Stimulated activated CD8-positive, alpha-beta memory T cell treated with anti-CD3 and anti-CD28 coated beads, Interleukin-12 subunit alpha, Interleukin-12 subunit beta, amount 100 ng/mL, for 1 hour (primary cell): ENCODE measurements at places on chromosomes 2 and 18.

DNA sequence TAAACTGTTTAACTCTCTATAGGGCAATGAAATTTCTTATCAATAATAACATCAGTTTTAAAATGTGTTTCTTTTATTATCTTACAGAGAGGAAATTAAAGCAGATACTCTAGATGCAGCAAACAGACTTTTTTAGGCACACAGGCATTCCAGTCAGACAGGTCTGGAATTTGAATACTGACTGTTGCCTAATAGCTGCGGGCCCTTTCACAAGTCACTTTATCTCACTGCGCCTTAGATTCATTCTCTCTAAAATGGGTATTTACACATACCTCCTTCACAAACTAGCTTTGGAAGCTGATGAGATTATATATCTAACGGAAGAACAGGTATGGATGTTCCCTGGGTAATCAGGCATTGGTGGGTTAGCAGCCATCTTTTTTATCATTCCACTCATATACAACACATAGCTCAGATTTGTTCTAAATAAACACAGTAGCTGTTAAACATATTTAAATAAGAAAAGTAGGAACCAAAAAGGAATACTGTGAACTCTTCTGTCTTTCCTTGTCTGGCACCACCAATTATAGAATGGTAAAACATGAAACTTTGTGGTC is 104.2 kb downstream of the LRP2 start:
- no peak for DNase-seq

GRCh38 chr18:35998967-35999366 is 26.5 kb downstream of the RMP24 start:
- DNase-seq = no peak

DNA sequence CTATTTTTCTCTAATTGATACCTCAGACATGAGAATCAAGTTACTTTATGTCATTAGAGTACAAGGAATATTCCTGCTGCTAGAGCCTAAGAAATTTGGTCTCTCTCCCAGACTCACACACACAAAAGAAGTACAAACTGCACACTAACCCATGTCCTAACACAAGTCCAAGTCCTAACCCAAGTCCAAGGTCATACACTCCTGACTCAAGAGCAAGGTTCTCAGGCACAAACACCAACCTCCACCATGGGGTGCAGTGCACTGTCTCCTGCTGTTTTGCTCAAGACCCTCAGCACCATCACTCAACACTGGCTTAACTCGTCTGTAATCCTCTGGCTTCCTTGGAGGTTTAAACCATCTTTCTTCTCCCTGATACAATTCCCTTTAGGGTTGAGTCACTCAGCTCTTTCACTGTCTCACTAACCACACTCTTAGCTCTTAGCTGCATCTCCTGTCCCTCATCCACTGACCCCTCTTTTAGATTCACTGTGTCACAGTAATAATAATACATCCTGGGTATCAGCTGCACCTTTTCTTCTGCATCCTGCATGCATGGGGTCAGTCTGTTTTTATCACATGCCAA is 129.8 kb downstream of the BCL2L11 start:
- no peak for DNase-seq

GRCh38 chr2:136288249-136288648 is 170.3 kb upstream of the CXCR4 start:
- DNase-seq = no peak

DNA sequence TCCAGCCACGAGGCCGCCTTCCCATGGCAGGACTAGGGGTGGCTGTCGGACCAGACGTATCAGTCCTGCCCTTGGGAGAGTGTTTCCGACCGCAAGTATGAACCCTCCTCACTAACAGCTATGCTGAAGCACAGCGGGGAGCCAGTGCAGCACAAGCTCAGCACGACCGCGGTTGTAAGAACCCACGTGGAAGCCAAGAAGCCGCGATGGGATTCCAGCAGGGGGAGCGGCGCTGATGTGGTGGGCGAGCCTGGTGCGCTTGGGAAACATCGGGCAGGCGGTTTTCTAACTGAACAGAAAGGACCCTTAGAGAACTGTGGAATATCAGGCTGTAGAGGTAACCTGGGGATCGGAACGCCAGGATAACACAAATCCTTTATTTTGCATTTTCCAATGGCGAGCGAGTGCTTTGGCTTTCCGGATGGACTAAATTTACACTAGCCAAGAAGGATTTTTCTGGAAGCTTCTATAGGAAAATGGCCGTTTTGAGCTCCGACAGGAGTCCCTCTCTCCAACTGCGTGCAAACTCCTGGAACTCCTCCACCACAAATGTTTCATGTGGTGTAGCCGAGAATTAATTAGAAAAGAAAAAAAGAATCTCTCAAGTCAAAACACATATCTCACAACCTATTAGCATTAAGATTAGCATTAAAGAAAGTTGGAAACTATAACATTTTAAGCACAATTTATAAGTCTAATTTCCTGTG is 132.0 kb upstream of the MYCN start:
- DNase-seq = no peak

- no peak for DNase-seq
Measured at GRCh38 chr18:46461993-46462392, 195.0 kb downstream of the LOXHD1 start.

GRCh38 chr2:96860065-96861029 is 2.5 kb upstream of the ANKRD39 start:
- DNase-seq = no peak

DNA sequence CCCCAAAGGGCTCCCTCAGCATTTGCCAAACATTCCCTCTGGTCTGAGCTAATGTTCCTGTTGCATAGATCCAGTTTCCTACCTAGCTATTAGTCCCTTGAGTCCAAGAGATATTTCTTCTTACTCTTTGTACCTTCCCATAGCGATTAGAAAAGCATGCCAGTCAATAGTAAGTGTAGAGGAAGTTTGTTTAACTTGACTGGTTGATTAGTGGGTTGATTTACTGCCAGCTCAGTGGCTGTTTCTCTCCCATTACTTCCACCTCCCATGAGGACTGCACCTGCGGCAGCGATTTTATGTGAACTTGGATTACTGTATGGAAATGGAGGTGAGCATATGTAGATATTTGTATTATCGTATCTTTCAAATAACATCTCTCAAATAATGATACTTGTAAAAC is 1748.4 kb upstream of the CELF4 start:
- no peak for DNase-seq

DNA sequence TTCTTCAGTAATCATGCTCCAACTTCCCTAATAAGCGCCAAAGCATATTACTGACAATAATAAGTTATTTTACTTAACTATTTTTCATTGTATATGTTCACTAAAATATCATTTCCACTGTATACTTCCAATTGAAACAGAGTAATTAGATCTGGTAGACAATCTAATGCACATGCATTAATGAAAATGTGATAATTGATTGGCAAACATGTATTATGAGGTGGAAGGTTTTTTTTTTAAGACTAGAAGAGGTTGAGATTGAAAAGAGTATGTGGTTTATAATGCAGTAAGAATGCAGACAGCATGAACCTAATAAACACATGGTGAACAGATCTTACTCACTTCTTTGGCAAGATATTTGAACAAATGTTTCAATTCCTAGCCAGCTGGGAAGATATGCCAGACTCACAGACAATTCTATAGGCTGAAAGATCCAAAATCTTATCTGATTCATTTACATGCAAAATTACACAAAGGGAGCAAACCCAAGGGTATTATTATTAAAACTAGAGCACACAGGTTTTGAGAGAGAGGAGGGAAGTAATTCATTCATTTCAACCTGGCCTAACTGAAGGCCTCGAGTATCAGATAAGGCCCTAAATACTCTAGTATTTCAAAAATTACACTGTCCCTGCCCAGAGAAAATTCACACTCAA is 2.8 kb downstream of the NCKAP1 start:
- DNase-seq = no peak

GRCh38 chr2:159084384-159085370 is 116.2 kb downstream of the TANC1 start:
- no peak for DNase-seq

DNA sequence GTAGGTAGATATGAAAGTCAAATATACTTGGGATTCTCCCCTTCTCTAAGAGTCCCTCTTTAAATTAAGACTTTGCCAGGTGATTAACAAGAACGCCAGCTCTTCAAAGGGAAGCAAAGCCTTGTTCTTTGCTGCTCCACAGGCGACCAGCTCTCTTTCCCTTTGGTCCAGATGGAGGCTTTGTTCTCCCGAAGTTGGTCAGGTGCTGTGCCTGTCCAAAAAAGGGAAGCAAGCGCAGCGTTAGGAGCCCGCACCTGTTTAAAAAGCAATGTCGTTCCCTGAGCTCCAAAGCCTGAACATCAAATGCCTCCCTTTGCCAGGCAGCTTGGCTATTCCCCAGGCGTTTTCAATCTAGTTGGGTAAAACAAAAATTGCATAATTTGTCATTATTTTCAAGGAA is 1913.1 kb upstream of the PIK3C3 start:
- DNase-seq = no peak

- DNase-seq = no peak
Measured at GRCh38 chr2:241551998-241552737, 6.4 kb upstream of the BOK start.

DNA sequence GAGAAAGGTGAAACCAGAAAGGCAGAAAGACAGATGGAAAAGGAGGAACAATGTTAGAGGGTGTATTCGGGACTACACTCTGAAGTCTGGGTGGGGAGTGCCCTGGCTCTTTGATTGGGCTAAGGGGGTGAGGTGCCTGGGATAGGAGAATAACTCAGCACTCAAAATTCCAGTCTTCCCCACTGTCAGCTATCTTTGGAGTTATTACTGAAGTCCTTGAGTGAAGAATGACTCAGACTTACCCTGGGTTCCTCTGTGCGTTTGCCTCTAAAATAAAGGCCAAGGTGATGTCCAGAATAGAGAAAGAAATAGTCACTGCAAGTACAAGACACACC is 151.8 kb upstream of the SERPINE2 start:
- no peak for DNase-seq

GRCh38 chr2:12918835-12919445 is 202.2 kb downstream of the TRIB2 start:
- DNase-seq = no peak

GRCh38 chr2:113282747-113283533 is 4.2 kb upstream of the PAX8 start:
- DNase-seq = no peak

GRCh38 chr18:35641916-35642315 is 60.4 kb downstream of the GALNT1 start:
- no peak for DNase-seq

- no peak for DNase-seq
Measured at GRCh38 chr2:59588286-59588685, 965.2 kb downstream of the BCL11A start.

GRCh38 chr2:168200930-168201583 is 46.3 kb downstream of the STK39 start:
- no peak for DNase-seq

GRCh38 chr18:9353596-9353995 is 19.0 kb downstream of the TWSG1 start:
- DNase-seq = no peak

GRCh38 chr2:96470636-96471035 is 34.5 kb downstream of the NEURL3 start:
- DNase-seq = peak; percentile 27

GRCh38 chr2:178110681-178111080 is 1.6 kb upstream of the RBM45 start:
- DNase-seq = no peak

GRCh38 chr2:148006249-148007007 is 14.1 kb downstream of the ORC4 start:
- no peak for DNase-seq

DNA sequence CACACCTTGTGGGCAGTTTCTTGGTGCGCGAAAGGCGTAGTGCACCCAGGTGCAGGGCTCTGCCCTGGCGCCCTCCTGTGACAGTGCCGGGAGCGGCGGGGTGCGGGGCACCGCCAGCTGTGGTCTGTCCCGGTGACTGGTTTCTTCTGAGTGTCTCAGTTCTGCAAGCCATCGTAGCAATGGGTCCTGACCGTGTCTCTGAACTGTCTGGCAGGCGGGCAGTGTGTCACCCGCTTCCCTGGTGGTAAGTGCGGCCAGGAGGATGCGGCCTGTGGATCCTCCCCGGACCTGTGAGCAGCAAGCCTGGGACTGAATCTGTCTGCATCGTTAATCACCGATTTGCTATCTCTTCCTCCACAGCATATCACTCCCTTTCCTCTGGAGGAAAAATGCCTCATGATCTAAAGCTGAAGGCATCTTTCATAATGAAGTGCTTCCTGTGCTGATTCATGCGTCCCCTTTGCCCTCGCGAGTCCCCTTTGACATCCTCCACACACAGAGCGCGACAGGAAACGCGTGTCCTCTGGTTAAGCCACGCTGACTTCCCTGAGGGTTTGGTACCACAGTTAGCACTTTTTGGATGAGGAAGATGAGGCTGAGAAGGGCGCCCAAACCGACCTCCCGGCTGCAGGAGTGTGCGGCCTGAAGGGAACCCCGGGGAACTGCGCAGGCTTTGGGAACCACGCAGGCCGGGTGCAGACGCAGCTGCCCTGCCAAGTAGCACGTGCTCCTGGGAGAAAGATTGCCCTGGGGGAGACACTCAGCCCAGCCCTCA is 416.0 kb upstream of the HS6ST1 start:
- DNase-seq = no peak

DNA sequence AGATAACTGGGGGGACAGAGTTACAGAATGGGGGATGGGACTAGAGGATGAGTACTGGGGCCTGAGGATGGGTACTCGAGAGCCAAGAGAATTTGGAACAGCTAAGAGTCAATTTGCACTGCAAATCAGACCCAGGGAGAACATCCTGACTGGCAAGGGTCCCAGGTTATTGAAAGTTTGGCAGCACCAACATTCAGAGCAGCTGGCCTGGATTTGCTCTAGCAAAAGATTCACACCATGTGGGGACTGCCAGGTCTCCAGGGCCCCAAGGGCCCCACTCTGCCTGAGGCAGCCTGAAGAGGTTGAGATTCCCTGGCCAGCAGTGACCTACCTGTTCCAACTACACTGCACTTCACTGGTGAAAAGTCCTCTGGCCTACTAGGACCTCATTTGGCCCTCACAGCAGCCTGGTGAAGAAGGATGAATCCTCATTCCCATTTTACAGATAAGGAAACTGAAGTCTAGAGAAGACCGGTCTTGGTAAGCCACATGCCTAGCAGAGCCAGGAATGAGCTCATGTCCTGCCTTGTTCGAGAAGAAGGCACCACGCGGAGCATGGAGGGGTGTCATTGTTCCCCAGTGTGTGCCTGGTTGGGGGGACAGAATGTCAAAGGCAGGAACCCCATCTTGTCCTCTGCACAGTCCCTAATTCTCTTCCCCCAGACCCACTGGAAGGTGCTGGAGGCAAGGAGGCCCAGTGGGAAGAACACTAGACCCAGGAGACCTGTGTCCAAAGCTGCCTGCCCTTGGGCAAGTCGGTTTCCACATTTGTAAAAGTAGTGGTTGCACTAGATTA is 258.6 kb downstream of the TNS1 start:
- DNase-seq = no peak

DNA sequence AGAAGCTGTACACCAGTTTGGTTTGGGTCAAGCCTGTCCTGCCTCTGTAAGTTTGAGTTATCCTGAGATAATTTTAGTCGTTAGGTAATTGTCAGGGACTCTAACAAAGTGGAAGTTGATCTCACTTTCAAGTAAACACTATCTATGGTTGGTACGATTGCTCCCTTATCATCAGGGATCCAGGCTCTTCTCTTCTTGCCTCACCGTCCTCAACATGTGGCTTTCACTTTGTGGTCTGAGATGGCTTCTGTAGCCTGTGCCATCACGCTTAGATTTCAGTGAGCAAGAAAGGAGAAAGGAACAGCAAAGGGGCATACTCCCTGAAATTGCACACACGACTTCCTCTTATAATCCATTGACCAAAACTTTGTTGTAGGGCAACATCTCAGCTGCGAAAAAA is 115.6 kb downstream of the CTAGE1 start:
- no peak for DNase-seq
